ENCODE measurements at places on chromosomes 2 and 18. TPM values are rescaled to one million over a fixed set of nuclear protein-coding genes. Genes with fewer than 3 reads are reported as not detected.

DNA sequence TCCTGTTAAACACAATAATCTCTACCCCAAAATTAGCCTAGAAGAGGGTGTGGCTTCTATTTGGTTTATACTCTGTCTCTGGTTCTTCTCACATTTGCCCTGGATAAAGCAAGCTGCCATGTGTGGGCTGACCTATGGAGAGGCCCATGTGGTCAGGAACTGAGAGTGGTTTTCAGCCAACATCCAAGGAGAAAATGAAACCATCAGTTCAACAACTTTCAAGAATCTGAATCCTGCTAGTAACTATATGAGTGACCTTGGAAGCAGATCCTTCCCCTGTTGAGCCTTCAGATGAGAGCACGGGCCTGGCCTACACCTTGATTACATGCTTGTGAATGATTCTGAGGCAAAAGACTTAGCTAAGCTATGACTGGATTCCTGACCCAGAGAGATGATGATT lies 11.5 kb upstream of the TRIB2 start:
- no peak for DNase-seq

DNA sequence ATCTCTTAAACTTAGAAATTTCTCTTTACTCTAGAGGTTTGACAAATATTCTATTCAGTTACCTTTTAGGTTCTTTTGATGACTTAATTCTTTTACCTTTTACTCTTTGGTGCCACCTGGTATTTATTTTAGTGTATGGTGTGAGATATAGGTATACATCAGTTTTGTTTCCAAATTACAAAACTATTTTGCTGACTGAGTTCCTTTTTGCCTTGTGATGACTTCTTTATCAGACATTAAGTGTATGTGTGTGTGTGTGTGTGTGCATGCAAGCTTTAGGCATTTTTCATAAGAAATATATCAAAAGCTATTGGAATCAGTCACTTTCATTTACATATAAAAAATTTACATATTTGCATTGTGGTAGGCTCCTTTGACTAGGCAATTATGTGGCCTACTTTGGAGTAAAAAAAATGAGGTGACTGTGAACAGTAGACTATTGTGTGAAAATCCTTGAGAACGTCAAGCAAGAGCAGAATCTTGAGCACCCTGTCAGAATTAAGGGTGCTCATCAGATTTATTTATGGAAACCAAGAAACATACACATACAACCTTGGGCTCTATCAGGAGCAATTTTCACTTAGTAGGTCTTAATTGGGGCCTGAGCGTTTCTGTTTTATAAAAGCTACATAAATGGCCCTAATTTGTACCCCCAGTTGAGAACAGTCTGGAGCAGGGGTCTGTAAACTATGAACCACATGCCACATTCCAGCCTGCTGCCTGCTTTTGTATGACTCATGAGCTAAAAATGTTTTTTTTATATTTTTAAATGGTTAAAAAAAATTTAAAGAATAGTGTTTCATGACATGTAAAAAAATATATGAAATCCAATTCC lies 415.9 kb downstream of the SLC4A3 start:
- peak; percentile 15 for DNase-seq

DNA sequence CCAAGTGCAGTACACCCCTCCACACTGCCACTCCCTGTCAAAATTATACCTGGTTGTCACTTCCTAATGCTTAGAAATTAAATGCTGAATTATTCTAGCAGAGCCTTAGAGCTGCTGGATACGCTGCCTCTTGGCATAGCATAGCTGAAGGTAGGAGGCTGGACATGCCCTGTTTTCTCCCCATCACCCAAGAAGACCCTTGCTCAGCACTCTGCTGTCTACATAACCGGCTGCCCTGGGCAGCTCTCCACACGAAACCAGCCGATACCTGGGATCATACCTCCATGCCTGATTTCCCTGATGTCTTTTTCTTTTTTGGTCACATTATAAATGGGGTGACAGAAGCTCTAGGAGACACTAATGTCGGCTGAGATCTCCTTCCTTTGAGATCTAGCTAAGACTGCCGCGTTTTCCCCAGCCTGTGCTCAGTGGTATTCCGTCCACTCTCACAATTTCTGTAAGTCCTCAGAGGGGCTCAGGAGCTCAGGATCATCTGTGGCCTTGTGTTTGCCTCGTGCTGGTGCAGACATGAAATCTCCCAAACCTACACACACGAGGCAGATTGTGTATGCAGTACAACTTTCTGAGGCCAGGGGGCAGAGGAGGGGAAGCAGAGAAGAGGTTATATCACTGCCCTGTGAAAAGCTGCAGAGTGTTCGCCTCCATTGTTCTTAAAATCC lies 13.5 kb upstream of the ZAP70 start:
- DNase-seq: peak; percentile 60

CXCR1 gene
- total RNA-seq: not detected

IMPA2 gene
- 1.2 TPM for total RNA-seq

- DNase-seq: no peak
These were observed 508.9 kb upstream of the LRATD1 start for GRCh38 chr2:14123436-14124103.

DNA sequence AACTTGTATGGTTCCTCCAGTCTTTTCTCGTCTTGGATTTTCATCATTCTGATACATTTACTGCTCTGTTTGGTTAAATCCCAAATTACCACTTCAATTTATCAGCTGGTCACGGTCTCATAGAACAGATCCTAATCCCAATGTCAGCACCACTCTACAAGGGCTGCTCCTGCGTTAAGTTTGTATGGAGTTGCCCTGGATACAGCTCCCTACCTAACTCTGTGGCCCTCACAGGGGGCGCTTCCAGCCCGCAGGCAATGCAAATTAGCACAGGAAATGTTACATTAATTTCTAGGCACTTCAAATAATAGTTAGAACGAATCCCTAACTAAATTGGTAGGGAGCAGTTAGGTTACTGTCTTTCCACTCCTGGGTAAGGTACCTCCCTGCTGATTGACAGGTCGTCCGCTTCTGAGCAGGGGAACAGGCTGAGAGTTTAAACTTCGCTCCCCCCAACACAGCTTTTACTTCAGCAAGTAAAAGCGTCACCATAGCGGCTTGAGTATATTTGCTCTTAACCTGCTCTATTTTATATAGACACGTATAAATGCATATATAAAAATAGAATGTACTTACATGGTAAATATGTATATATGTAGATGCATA lies 238.5 kb upstream of the FANCL start:
- no peak for DNase-seq

DNA sequence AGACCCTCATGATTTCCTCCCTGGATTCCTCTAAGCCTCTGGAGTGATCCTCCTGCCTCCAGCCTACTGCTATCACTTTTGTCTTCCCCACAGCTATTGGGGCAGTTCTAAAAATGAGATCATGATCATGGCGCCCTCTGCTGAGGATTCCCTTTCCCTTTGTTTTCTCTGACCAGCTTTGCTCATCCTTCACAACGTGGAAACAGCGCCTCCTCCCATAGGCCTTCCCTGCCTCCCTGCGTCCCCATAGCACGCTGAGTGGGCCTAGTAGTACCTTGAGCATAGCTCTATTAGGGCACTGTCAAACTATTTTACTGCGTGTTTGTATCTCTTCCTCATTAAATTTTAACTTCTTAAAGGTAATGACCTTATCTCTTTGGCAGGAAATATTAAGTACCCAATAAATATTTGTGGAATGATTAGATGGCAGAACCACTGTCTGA lies 207.0 kb upstream of the FANCL start:
- DNase-seq: peak; percentile 63

DNA sequence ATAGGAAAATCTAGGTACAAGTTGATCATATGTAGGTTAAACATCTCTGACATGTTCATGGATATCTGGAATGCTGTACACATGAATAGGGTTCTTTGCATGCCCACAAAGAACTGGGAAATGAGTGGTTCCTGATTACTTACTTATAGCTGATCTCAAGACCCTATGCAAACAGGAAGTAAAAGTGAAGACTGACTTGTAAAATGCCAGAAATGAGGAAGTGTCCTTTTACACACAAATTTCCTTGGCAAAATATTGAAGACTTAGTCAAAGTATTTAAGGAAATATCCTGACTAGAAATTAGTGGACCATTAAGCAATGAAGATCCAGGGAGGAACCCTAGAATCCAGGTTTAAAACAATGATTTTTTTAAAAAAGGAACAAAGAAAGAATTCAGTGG lies 203.7 kb upstream of the DLGAP1 start:
- no peak for DNase-seq

DNA sequence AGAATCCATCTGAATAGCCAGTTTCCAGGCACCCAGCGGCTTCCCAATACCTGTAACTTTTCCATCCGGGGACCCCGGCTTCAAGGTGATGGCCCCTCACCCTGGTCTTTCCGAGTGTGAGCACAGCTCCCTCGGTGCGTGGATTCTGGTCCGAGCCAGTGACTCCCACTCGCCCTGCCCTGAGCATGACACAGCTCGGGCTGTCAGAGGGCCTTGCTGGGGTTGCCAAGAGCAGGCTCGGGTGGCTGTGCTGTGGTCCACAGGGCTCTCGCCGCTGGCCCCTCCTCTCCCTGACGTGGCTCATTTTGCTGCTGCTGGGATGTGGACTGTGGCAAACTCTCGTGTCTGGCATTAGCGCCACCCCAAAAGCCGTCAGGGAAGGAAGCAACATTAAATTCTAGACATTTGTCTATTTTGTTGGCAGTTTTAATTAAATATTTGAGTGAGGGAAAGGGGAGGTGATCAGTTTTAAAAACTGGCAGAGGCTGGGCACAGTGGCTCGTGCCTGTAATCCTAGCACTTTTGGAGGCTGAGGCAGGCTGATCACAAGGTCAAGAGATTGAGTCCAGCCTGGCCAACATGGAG lies 5.6 kb upstream of the ESPNL start:
- no peak for DNase-seq

- no peak for DNase-seq
These were observed 137.7 kb downstream of the THNSL2 start for GRCh38 chr2:88307817-88308216.

REG3A gene
- not detected for total RNA-seq

- no peak for DNase-seq
These were observed 550.2 kb upstream of the SETBP1 start for GRCh38 chr18:44130376-44130942.

LIMS3 gene
- total RNA-seq: 1.2 TPM

GRCh38 chr2:177246000-177246399 lies 18.5 kb downstream of the NFE2L2 start:
- DNase-seq: no peak

- DNase-seq: no peak
These were observed 76.4 kb downstream of the BOD1L2 start for GRCh38 chr18:57223144-57223870.

IL36G gene
- total RNA-seq: not detected

GRCh38 chr2:97617911-97618310 lies 28.0 kb upstream of the COX5B start:
- no peak for DNase-seq

GRCh38 chr18:50726960-50727589 lies 92.7 kb downstream of the MRO start:
- DNase-seq: no peak

GRCh38 chr2:215695861-215696260 lies 260.0 kb upstream of the FN1 start:
- no peak for DNase-seq

GRCh38 chr2:238493880-238494572 lies 67.3 kb downstream of the ASB1 start:
- DNase-seq: no peak

DNA sequence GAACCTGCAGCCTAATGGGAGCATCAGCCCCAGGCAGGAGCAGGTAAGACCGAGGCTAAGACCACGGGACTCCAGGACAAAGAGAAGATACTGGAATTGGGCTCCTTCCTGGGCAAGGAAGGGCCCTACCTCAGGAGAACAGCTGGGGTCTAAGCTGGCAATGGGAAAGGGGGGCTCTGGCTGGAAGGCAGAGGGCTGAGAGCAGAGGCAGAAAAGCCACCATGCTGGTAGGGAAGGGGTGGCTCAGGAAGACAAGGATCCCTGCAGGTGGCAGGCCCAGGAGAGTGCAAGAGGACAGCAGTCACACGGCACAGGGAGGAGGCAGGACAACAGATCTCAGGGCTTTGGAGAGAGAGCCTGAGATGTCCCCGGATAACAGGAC lies 203.5 kb downstream of the NDUFA10 start:
- no peak for DNase-seq

NAT8 gene
- total RNA-seq: not detected

DNA sequence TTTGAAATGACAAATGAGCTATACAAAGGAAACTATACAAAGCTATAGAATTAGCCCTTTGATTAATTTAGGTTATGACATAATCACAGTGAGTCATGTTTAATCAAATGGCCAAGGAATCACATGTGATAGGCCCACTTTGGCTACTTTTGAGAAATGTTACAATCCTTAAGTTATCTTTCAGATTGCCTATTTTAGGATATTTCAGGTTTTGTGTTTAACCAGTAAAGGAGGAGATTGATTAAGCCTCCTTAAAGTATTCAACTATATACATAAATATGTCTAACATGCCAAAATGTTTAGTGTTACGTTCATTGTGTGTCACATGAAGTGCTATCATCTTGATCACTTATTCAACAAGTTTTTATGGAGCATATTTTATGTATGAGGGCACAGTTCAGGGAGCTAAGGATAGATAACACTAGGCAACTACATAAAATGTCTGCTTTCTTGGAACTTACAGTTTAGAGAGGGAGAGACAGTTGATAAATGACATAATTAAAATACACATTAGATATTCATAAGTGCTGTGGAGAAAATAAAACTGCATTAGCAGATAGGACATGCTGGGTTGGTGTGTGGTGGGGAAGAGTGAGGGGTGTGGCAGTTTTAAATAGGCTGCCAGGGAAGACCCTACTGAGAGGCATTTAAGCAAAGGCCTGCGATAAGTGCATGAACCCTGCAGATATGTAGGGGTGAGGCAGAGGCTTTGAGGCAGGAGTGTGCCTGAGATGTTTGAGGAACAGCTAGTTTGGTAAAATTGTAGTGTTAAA lies 77.2 kb downstream of the LTBP1 start:
- DNase-seq: no peak

ATP6V1B1 gene
- total RNA-seq: 0.45 TPM

HOXD4 gene
- 0.40 TPM for total RNA-seq

DNA sequence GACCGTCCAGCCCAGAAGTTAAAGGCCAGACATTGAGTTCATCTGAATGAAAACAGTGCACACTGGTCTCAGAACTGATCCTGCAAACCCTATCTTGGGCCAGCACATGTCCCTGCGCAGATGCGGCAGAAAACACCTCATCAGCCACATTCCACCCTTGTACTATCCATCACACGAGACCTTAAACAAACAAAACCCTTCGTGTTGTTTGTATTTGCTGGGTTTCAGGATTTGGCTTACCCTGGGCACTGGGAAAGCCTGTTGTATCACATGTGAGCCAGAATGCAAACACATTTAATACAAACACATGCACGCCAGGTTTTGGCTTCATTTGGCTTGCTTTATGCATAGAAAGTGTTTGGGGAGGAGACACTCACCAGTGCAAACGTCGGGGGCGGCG lies 12.5 kb downstream of the WIPF1 start:
- no peak for DNase-seq

DNA sequence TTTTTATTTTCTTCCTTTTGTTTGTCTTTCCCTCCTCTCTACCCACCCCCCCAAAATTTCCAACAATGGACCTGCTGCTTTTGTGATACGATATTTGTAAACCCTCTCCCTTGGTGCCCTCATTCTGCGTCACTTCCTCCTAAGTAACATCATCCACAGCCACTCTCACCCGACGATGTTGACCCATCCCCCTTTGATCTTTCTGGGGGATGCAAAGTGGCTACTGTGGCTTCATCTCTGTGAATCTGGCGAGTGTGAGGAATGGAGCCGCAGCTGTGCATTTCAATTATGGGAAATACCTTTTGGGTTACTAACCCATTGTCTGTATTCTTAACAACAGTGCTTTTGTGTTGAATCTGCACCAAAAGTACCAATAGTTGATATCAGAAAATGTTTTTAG lies 19.4 kb downstream of the ANTXR1 start:
- no peak for DNase-seq

- DNase-seq: no peak
These were observed 65.1 kb downstream of the SMIM21 start for GRCh38 chr18:75362435-75362834.

Measured in HFFc6 (cell line).